Activated T-cell treated with anti-CD3 and anti-CD28 coated beads, Interleukin-2, amount 50 U/mL, for 72 hours (primary cell): ENCODE measurements at places on chromosomes 5 and 9.

- no peak overlapping the region for H3K4me3 ChIP-seq
- DNase-seq, result no peak
- peaks cover 11% of the 10 kb centered on the region for H3K4me1 ChIP-seq
- H3K27me3 ChIP-seq, result peaks cover 43% of the 10 kb centered on the region
- H3K27ac ChIP-seq, result no peak overlapping the region
Measured at GRCh38 chr9:89001917-89002540, 10.8 kb downstream of the S1PR3 start.

DNA sequence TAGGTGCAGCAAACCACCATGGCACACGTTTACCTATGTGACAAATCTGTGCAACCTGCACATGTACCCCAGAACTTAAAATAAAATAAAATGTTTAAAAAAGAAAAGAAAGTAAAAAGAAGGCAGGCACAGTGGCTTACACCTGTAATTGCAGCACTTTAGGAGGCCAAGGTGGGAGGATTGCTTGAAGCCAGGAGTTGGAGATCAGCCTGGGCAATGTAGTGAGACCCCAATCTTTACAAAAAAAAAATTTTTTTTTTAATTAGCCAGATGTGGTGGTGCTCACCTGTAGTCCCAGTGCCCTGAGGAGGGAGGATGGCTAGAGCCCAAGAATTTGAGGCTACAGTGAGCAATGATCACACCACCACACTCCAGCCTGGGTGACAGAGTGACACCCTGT, 12.5 kb upstream of the LHFPL2 start:
- peaks cover 17% of the 10 kb centered on the region for H3K27me3 ChIP-seq
- no peaks in the 10 kb centered on the region for H3K36me3 ChIP-seq
- H3K4me3 ChIP-seq, result no peak overlapping the region
- no peak overlapping the region for H3K27ac ChIP-seq
- no peaks in the 10 kb centered on the region for H3K4me1 ChIP-seq

GRCh38 chr5:179261301-179262125, 83.7 kb downstream of the ADAMTS2 start:
- no peaks in the 10 kb centered on the region for H3K27me3 ChIP-seq
- no peaks in the 10 kb centered on the region for H3K36me3 ChIP-seq
- H3K4me1 ChIP-seq, result no peaks in the 10 kb centered on the region
- no peak overlapping the region for H3K4me3 ChIP-seq
- DNase-seq, result no peak
- H3K27ac ChIP-seq, result no peak overlapping the region

DNA sequence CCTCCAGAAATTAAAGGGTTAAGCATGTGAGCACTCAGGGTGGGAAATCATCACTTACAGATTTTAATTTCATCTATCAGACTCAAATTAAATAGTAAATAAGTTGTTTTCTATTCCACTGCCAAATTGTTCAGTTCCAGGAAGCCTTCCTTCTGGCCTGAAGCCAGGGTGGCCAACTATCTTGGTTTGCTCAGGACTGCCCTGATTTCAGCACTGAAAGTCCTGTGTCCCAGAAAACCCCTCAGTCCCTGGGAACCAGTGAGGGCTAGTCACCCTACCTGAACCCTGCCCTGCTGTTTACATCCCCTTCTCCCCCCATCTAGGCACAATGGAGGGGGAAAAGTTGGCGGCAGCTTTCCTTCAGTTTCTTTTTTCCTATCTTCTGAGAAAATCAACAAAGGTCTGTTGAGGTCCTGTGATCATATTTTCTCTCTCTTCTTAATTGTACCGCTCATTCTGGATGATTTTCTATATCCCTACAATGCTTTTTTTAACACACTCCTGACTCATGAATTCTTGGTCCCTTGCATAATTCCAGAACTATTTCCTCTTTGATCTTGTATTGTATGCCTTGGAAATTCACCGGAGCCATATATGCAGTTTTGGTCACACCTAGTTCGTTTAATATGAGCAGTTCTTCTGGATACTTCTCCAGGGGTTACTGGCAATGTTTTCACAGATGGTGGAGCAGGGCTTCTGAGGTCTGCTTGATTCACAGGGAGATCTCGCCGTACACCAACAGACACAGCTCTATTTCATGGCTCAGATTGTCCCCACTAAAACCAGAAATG, 103.8 kb downstream of the MAP1B start:
- no peaks in the 10 kb centered on the region for H3K27me3 ChIP-seq
- peaks cover 5% of the 10 kb centered on the region for H3K36me3 ChIP-seq

GRCh38 chr9:111023128-111023527, 15.1 kb downstream of the LPAR1 start:
- H3K27ac ChIP-seq, result no peak overlapping the region
- H3K4me3 ChIP-seq, result no peak overlapping the region
- no peaks in the 10 kb centered on the region for H3K4me1 ChIP-seq
- DNase-seq, result no peak
- H3K36me3 ChIP-seq, result no peaks in the 10 kb centered on the region

- peaks cover 43% of the 10 kb centered on the region for H3K27me3 ChIP-seq
- peaks cover 5% of the 10 kb centered on the region for H3K36me3 ChIP-seq
- H3K27ac ChIP-seq, result no peak overlapping the region
- peaks cover 12% of the 10 kb centered on the region for H3K4me1 ChIP-seq
- no peak overlapping the region for H3K4me3 ChIP-seq
- no peak for DNase-seq
Measured at GRCh38 chr9:111035543-111036428, 2.5 kb downstream of the LPAR1 start.

DNA sequence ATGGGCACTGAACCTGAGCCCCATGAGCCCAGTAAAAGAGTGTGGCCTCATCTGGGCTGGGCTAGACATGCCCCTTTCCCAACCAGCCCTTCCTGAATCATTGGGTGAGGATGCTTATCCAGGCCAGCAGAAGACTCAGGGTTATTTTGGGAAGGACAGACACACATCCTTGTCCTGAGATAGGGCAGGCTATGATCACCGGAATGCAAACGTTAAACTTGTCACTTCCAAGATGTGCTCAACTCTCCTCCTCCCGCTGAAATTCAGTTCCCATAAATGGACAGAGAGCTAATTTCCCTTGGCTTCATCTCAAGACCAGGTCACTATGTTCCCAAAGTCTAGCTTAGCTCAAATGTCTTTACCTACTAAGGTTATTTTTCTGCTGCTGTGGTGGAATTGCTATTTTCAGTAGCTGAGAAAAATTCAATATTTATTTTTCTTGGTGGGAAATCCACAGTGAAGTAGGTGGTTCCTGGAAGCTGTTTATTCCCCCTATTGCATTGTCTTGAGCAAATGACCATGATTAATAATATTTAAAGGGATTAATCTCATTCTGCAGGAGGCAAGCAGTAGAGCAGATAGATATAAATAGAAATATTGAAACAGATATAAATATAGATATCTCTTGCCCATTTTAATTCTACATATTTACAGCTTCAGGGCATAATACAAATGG, 70.0 kb downstream of the NXNL2 start:
- H3K36me3 ChIP-seq, result no peaks in the 10 kb centered on the region
- peaks cover 22% of the 10 kb centered on the region for H3K27me3 ChIP-seq
- no peak overlapping the region for H3K27ac ChIP-seq
- no peak overlapping the region for H3K4me3 ChIP-seq
- DNase-seq, result no peak

DNA sequence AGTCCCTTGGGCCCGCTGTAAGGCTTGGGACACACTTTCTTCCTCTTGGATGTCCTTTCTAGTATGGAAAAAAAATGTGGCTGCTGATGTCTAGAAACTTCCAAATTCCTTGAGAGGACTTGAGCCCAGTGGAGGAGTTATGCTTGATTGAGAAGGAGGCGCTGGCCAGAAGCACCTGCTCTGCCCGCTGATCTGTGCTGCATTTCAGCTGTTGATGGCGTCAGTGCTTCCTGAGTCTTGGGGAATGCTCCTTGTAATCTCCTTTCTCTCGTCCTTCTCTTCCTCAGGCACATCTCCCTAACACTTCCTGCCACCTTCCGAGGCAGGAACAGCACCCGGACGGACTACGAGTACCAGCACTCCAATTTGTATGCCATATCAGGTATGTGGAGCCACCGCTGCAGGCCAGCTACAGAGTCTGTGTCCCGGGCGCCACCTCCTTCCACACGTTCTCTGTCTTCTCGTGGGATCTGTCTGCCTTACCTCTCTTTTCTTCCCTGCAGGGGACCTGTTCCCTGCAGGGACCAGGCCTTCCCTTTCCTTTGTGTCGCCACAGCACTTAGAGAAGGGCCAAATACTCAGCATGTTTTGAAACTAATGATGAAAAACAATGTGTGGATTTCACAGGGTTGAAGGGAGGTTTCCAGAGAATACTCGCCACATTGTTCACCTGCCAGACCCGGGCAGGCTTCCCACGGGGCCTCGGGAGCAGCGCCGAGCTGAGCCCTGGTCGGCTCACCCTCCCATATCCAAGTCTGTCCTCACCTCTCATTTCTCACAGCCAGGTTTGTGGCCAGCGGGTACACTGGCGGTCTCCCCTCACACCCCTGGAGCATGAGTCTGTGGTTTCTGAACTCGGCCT, 95.2 kb downstream of the MVB12B start:
- no peak overlapping the region for H3K4me3 ChIP-seq
- no peak for DNase-seq
- H3K27ac ChIP-seq, result no peak overlapping the region
- H3K36me3 ChIP-seq, result no peaks in the 10 kb centered on the region
- peaks cover 16% of the 10 kb centered on the region for H3K27me3 ChIP-seq

DNA sequence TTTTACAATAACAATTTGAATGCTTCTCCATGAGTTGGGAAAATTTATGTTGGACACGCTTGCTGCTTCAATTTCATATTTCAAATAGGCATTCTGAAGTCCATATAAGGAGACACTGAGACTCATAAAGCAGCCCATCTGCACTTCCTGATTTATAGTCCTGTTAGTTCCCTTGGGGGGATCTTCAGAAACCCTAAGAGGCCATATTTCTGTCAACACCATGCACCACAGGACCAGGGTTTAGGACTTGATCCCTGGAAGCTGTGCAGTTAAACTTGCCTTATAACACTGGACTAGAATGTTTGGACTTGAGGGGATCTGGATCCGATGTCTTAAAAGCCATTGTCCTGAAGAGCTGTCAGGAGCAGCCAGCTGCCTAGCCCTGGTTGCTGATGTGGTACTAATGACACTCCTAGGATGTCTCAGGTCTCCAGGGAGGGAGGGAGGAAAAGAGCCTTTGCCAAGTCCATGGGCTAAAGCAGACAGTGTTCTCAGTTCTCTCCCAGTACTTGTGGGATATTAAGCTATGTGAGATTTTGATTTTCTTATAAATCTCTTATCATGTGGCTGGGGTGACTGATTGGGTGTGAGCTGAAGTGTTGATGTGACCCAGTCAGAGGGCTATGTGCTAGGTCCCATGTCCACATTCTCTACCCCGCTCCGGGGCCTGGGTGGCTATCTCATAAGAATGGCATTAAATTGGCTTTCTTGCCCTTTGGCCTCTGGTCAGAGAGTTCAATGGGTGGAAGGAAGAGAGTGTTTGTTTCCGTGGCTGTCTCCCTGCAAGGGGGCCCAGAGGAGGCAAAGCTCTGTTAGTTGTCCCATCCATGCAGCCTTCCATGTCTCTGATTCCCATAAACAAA, 399.8 kb downstream of the OSTF1 start:
- H3K4me1 ChIP-seq, result no peaks in the 10 kb centered on the region
- no peaks in the 10 kb centered on the region for H3K36me3 ChIP-seq
- H3K27ac ChIP-seq, result no peak overlapping the region
- H3K27me3 ChIP-seq, result peaks cover 8% of the 10 kb centered on the region
- H3K4me3 ChIP-seq, result no peak overlapping the region

DNA sequence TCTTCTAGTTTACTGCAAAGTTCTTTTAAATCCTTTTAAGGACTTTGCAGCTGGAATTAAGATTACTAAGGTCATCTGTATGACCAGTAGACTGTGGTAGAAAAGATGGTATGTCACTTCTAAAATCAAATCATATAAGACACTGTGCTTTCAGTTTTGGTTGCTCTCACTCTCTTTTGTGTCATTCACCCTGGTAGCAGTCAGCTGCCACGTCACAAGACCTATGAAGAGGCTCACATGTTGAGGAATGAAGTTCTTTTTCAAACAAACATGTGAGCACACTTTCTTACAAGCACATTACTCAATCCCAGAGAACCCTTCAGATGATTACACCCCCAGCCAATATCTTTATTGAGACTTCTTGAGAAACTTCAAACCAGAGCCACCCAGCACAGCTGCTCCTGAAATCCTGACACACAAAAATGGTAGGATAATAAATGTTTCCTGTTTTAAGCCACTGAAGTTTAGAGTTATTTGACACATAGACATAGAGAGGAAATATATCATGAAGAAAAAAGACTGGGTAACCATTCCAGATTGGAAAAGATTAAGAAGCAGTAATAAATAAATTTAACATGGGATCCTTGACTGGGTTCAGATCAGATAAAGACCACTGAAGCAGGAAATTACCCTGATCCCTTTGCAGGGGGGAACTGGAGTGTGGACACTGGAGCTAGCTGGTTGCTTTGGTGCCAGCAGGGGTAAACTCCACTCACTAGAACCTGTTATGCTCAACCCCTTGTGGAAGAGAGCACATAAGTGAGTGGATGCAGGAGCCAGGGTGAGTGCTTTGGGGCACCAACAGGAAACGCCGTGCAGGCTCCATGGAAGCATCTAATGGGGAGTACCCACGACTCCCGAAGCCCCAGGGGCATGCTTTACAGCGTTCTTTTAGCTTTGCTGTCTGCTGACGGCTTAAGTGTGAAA, 64.1 kb downstream of the SLCO4C1 start:
- no peaks in the 10 kb centered on the region for H3K36me3 ChIP-seq
- no peaks in the 10 kb centered on the region for H3K27me3 ChIP-seq
- peak; percentile 16 for DNase-seq

GRCh38 chr5:11048760-11049159, 287.7 kb upstream of the DAP start:
- H3K4me3 ChIP-seq, result no peak overlapping the region
- DNase-seq, result no peak
- no peak overlapping the region for H3K27ac ChIP-seq
- H3K36me3 ChIP-seq, result no peaks in the 10 kb centered on the region
- H3K27me3 ChIP-seq, result no peaks in the 10 kb centered on the region
- no peaks in the 10 kb centered on the region for H3K4me1 ChIP-seq

GRCh38 chr9:135166565-135166964, 79.1 kb downstream of the OLFM1 start:
- no peak for DNase-seq
- H3K36me3 ChIP-seq, result no peaks in the 10 kb centered on the region
- H3K27ac ChIP-seq, result no peak overlapping the region
- H3K4me3 ChIP-seq, result no peak overlapping the region
- no peaks in the 10 kb centered on the region for H3K4me1 ChIP-seq

DNA sequence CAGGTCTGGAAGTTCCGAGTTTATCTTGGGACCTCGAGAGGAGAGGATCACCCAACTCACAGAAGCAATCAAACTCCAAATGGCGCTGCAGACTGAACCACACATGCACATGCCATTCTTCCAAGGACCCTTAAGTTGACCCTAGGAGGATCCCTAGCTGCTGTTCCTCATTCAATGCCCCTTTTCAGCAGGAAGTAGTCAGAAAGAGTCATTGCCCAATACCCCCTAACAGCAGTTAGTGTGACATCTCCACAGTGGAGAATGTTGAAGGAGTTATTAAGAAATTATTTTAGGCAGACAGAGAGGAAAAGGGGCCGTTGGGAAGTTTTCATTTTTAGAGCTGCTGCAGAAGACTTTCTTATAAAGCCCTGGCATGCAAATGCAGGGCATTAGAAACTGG, 229.9 kb upstream of the DAB2 start:
- H3K4me3 ChIP-seq, result no peak overlapping the region
- peaks cover 27% of the 10 kb centered on the region for H3K4me1 ChIP-seq
- peaks cover 32% of the 10 kb centered on the region for H3K27me3 ChIP-seq
- H3K27ac ChIP-seq, result no peak overlapping the region
- DNase-seq, result no peak
